ENCODE measurements at places on chromosomes 13 and 19.

- DNase-seq: no peak
Measured at GRCh38 chr13:111129465-111130115, 14.5 kb downstream of the ARHGEF7 start.

GRCh38 chr13:35770756-35771297 is 294.3 kb upstream of the MAB21L1 start:
- DNase-seq: no peak

GRCh38 chr13:19169991-19170390 is 11.6 kb downstream of the TUBA3C start:
- no peak for DNase-seq

DNA sequence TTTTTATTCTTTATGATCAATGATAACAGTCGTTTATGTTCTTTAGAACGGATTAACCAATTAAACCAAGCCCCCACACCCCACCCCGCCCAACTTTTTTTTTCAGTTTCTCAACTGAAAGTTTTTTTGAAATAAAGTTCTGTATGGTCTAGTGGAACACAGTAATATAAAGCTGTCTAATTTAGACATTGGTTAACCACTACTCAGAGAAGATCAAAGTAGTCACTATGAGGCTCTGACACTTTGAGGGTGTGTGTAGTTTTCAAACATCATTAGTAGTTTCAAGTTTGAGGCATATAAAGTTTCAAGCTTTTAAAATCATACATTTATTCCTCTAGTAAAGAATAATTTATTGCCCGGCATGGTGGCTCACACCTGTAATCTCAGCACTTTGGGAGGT is 413.2 kb downstream of the EFNB2 start:
- DNase-seq: no peak
